ENCODE measurements at places on chromosomes 1 and 21.

GRCh38 chr1:186760446-186760845 lies 68.3 kb upstream of the PLA2G4A start:
- ATAC-seq, result no peak
- H3K36me3 ChIP-seq, result no peaks in the 10 kb centered on the region
- no peaks in the 10 kb centered on the region for H3K27me3 ChIP-seq
- H3K27ac ChIP-seq, result no peak overlapping the region

GRCh38 chr1:3106216-3106615 lies 37.2 kb downstream of the PRDM16 start:
- no peak overlapping the region for H3K27ac ChIP-seq
- peaks cover 9% of the 10 kb centered on the region for H3K27me3 ChIP-seq
- H3K4me1 ChIP-seq, result no peaks in the 10 kb centered on the region
- H3K4me3 ChIP-seq, result no peak overlapping the region

GRCh38 chr1:180112984-180113647 lies 41.6 kb upstream of the QSOX1 start:
- no peaks in the 10 kb centered on the region for H3K27me3 ChIP-seq
- no peak overlapping the region for H3K4me3 ChIP-seq
- no peak overlapping the region for H3K27ac ChIP-seq
- no peaks in the 10 kb centered on the region for H3K4me1 ChIP-seq

- H3K4me1 ChIP-seq, result no peaks in the 10 kb centered on the region
- no peak for ATAC-seq
- peaks cover 67% of the 10 kb centered on the region for H3K27me3 ChIP-seq
Measured at GRCh38 chr1:3093898-3094626, 25.1 kb downstream of the PRDM16 start.

GRCh38 chr1:115118611-115119010 lies 29.3 kb upstream of the TSPAN2 start:
- H3K4me1 ChIP-seq, result no peaks in the 10 kb centered on the region
- no peak for ATAC-seq
- peaks cover 7% of the 10 kb centered on the region for H3K36me3 ChIP-seq
- H3K27ac ChIP-seq, result no peak overlapping the region

DNA sequence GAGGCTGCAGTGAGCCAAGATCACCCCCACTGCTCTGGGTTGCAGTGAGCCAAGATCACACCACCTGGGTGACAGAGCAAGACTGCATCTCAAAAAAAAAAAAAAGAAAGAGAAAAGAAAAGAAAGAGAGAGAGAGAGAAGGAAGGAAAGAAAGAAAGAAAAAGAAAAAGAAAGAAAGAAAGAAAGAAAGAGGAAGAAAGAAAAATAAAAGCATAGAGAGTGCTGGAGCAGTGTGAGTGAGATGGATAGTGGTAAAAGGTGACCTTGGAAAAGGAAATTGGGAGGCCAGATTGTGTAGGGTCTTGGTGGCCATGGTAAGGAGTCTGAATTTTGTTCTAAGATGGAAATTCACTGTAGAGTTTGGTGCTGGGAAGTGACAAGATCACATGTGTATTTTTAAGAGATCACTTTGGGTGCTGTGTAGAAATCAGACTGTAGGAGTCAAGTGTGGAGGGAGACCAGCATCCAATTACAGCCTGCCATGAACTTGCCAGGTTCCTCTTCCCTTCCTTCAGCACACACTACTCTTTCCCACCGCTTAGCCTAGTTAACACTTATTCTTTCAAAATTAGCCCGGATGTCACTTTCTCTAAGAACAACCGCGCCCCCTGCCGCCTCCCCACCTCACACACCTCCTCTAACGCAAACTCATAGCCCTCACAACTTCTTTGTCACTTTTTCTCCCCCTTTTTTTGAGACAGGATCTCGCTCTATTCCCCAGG lies 17.9 kb downstream of the MTX1 start:
- no peaks in the 10 kb centered on the region for H3K27me3 ChIP-seq
- H3K4me1 ChIP-seq, result peaks cover 44% of the 10 kb centered on the region
- H3K36me3 ChIP-seq, result no peaks in the 10 kb centered on the region
- H3K27ac ChIP-seq, result peak overlapping the region; percentile 79

DNA sequence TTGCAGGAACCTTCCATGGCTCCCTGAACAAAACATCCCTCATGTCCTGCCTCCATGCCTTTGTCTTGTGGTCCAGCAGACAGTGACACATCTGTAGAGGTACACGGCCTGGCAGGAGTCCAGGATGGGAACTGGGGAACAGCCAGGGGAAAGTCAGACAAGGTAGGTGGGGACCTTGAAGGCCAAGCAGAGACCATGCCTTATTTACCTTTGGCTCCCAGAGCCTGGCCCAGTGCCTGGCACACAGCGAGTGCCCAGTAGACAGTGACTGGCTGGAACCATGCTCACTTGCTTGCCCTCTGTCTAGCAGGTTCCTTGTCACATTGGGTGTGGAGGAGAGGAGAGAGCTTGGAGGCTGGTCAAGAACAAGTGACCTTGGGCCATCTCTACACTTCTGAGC lies 81.0 kb downstream of the BCAR3 start:
- peak overlapping the region; percentile 37 for H3K27ac ChIP-seq
- ATAC-seq, result no peak
- peaks cover 10% of the 10 kb centered on the region for H3K4me1 ChIP-seq
- H3K36me3 ChIP-seq, result peaks cover 47% of the 10 kb centered on the region
- no peaks in the 10 kb centered on the region for H3K27me3 ChIP-seq

DNA sequence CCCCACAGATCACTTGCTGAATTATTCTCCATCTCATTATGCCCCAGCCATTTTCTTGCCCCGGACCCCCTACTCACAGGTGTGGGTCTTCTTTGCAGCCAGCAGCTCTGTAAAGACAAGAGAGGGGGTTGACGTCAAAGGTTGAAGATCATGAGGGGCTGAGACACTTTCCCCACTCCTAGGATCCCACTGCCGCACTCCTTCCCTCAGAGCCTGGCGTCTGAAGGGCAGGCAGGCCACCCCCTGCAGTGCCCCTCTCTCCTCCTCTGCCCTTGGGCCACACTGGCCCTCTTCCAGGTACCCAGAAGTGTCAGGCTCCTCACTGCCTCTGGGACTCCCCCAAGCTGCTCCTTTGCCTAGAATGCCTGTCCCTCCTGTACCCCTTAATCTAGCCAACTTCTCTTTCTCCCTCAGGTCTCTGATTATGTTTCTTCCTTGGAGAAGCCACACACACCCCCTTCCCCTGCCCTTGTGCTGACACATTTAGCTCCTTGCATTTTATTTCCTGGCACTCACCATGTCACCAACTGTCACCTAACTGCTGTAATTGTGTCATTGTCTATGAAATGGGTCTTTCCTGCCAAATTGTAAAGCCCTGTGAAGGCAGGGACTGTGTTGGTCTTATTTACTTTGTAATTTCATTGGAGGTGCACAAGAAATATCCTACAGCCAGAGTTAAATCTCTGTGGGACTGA lies 2.1 kb downstream of the RORC start:
- H3K27me3 ChIP-seq, result peaks cover 35% of the 10 kb centered on the region
- ATAC-seq, result no peak
- H3K27ac ChIP-seq, result no peak overlapping the region
- H3K36me3 ChIP-seq, result no peaks in the 10 kb centered on the region

- H3K4me1 ChIP-seq, result no peaks in the 10 kb centered on the region
- no peaks in the 10 kb centered on the region for H3K36me3 ChIP-seq
- no peak overlapping the region for H3K27ac ChIP-seq
Measured at GRCh38 chr1:102191723-102192122, 195.0 kb upstream of the OLFM3 start.

DNA sequence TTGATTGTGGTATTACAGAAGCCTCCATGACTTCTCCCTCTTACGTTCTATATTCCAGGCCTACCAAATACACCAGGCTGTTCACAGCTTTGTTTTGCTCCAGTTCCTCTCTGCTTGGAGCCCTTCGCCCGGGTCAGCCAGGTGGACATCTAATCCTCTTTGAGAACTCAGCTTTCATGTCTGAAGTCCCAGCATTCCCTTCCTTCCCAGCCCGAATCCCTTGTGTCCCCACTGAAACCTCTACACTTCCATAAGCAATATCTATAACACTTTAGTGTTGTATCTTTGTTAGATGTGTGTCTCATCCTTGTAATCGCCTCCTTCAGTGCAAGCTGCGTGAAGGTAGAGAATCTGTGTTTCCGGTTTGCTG lies 1.9 kb downstream of the RNF11 start:
- H3K27ac ChIP-seq, result no peak overlapping the region
- ATAC-seq, result no peak
- no peak overlapping the region for H3K4me3 ChIP-seq
- H3K4me1 ChIP-seq, result peaks cover 43% of the 10 kb centered on the region
- no peaks in the 10 kb centered on the region for H3K27me3 ChIP-seq

DNA sequence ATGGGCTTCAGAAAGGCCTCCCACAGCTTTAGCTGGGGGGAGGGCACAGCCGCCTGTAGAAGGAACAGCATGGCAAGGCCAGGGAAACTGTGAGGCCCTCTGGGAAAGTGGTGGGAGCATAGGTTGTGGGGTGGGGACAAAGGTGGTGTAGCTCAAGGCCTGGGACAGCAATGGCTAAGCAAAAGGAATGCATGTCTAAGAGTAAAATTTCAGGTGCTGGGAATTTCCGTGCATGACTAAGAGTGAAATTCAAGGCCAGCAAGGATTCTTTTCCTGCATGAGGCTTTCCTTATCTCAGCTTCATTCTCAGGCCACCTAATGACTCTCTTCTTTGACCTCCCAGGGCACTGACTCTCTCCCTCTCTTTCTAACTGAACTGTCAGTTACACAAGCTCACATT lies 86.5 kb upstream of the WNT4 start:
- H3K36me3 ChIP-seq, result no peaks in the 10 kb centered on the region
- H3K4me3 ChIP-seq, result no peak overlapping the region
- ATAC-seq, result no peak
- H3K27me3 ChIP-seq, result peaks cover 65% of the 10 kb centered on the region

GRCh38 chr1:61101536-61101935 lies 19.2 kb downstream of the NFIA start:
- peaks cover 17% of the 10 kb centered on the region for H3K27me3 ChIP-seq
- no peaks in the 10 kb centered on the region for H3K4me1 ChIP-seq
- no peak for ATAC-seq
- H3K36me3 ChIP-seq, result no peaks in the 10 kb centered on the region
- H3K27ac ChIP-seq, result no peak overlapping the region

- no peak overlapping the region for H3K4me3 ChIP-seq
- peaks cover 6% of the 10 kb centered on the region for H3K4me1 ChIP-seq
- peaks cover 14% of the 10 kb centered on the region for H3K36me3 ChIP-seq
- no peak overlapping the region for H3K27ac ChIP-seq
Measured at GRCh38 chr1:42479621-42480020, 16.5 kb downstream of the CCDC30 start.

DNA sequence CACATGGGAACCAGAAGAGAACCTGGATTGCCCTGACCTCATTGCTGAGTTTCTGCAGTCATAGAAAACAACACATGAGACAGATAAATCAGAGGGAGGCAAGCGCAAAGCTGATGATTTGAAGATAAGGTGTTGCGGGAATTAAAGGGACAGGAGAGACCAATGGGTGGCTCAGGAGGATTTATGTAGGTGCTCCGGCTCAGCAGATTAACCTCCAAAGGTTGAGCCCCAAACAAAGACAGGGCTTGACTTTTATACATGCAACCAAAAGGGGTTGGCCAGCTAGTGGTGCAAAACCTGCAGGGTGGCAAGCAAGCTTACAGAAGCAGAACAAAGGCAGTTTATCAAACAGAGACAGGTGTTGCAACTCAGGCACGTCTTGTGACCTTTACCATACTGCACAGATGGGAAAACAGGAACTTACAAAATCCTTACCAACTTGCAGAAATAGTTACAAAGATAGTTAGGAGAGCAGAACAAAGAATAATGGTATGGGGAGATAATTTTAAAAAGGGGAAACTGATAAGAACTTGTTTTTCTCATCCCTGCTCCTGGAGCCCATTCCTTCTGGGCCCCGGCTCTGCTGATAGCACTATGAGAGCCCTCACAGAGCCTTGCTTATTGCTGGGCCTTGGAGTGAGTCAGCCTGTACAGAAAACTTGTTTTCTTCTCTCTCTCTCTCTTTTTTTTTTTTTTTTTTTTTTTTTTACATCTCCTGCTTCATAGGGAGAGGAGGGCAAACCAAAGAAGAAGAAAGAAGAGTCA lies 93.6 kb downstream of the SNRPE start:
- ATAC-seq, result no peak
- no peaks in the 10 kb centered on the region for H3K4me1 ChIP-seq
- no peak overlapping the region for H3K4me3 ChIP-seq
- H3K36me3 ChIP-seq, result peaks cover 7% of the 10 kb centered on the region
- H3K27me3 ChIP-seq, result peaks cover 47% of the 10 kb centered on the region

GRCh38 chr1:119959268-119960220 lies 63.2 kb upstream of the ADAM30 start:
- H3K36me3 ChIP-seq, result peaks cover 35% of the 10 kb centered on the region
- H3K4me1 ChIP-seq, result no peaks in the 10 kb centered on the region
- ATAC-seq, result no peak

DNA sequence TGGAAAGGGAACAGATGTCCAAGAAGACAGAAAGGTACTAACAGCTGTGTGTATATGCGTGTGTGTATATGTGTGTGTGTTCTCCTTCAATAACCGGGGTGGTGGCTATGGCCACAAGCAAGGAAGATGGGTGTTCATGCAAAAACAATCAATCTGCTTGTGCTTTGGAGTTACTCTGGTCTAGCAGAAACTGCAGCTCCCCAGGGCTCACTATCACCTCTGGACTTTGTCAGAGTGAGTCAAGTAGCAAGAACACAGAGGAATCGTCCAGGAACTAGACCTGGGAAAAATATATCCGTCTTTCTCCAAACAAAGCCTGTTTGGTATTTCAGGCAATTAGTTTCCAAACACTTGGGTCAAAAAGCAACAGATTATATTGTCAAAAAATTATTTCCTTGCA lies 68.6 kb downstream of the GNG12 start:
- no peak overlapping the region for H3K27ac ChIP-seq
- ATAC-seq, result no peak
- H3K4me3 ChIP-seq, result no peak overlapping the region
- peaks cover 11% of the 10 kb centered on the region for H3K4me1 ChIP-seq
- H3K36me3 ChIP-seq, result no peaks in the 10 kb centered on the region

- H3K27ac ChIP-seq, result no peak overlapping the region
- H3K36me3 ChIP-seq, result no peaks in the 10 kb centered on the region
- H3K4me1 ChIP-seq, result peaks cover 30% of the 10 kb centered on the region
- ATAC-seq, result peak; percentile 82
Measured at GRCh38 chr1:153355445-153356071, 2.1 kb upstream of the S100A9 start.

- no peaks in the 10 kb centered on the region for H3K4me1 ChIP-seq
- no peaks in the 10 kb centered on the region for H3K36me3 ChIP-seq
- H3K27ac ChIP-seq, result no peak overlapping the region
- peaks cover 7% of the 10 kb centered on the region for H3K27me3 ChIP-seq
- ATAC-seq, result no peak
- H3K4me3 ChIP-seq, result no peak overlapping the region
Measured at GRCh38 chr1:230772457-230773395, 25.5 kb downstream of the CAPN9 start.

- no peak overlapping the region for H3K27ac ChIP-seq
- no peaks in the 10 kb centered on the region for H3K36me3 ChIP-seq
- H3K4me3 ChIP-seq, result no peak overlapping the region
- no peaks in the 10 kb centered on the region for H3K27me3 ChIP-seq
Measured at GRCh38 chr21:30209601-30210000, 6.3 kb downstream of the CLDN8 start.

DNA sequence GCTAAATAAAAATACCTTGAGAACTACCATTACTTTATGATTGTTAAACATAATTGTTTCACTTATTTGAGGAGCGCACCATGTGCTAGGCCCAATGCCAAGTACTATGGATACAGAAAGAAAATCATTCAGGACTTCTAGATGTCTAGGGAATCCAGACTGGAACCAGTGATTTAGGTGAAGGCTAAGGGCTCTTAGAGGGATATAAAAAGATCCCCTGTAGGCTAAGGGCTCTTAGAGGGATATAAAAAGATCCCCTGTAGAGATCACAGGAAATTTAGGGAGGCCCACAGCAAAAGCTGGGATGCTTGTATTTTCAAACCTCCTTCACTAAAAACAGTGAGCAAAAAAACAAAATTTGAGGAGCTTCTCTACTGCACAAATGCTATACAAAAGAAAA lies 6.7 kb downstream of the TOR1AIP2 start:
- no peak for ATAC-seq
- H3K27ac ChIP-seq, result no peak overlapping the region
- peaks cover 15% of the 10 kb centered on the region for H3K36me3 ChIP-seq
- peaks cover 44% of the 10 kb centered on the region for H3K4me1 ChIP-seq
